ENCODE measurements at places on chromosomes 5 and 9. TPM values are rescaled to one million over a fixed set of nuclear protein-coding genes. Genes with fewer than 3 reads are reported as not detected.

DNA sequence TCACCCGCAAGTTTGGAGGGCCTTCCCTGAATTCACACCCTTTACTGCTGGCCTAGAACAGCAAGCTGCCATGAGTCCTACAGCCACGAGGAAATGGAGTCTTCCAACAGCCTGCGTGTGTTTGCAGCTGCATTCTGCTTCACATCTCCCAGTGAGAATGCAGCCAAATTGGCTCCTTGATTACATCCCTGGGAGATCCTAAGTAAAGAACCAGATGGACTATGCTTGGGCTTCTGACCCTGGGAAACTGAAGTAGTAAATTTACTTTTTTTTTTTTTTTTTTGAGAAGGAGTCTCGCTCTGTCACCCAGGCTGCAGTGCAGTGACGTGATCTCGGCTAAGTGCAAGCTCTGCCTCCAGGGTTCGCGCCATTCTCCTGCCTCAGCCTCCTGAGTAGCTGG is 617.0 kb upstream of the CDH18 start:
- H3K36me3 ChIP-seq = no peaks in the 10 kb centered on the region
- no peaks in the 10 kb centered on the region for H3K27me3 ChIP-seq
- no peaks in the 10 kb centered on the region for H3K4me1 ChIP-seq
- H3K27ac ChIP-seq = no peak overlapping the region

- no peak overlapping the region for H3K27ac ChIP-seq
- no peak for DNase-seq
- no peak overlapping the region for H3K4me3 ChIP-seq
- H3K36me3 ChIP-seq = no peaks in the 10 kb centered on the region
Observed at GRCh38 chr5:173496883-173497255, 119.6 kb downstream of the BOD1 start.

- H3K27ac ChIP-seq = no peak overlapping the region
- H3K36me3 ChIP-seq = no peaks in the 10 kb centered on the region
- DNase-seq = no peak
- H3K4me3 ChIP-seq = no peak overlapping the region
- H3K27me3 ChIP-seq = no peaks in the 10 kb centered on the region
Observed at GRCh38 chr5:179221196-179221876, 123.9 kb downstream of the ADAMTS2 start.

DNA sequence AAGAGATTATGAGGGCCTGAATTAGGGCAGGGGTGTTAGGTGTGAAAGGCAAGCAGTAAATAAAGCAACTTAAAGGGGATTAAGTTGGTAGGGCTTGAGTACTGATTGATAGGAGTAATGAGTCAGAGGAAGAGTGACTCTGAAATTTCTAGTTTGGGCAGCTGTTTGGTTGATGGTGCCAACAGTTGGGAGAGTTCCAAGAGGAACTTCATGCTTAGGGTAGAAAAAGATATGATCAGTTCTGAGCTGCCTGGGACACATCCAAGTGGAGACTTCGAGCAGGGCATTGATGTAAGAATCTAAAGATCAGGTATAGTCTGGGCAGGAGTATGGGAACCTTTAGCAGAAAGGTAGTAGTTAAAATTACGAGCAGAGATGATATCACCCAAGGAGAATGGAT is 10.2 kb downstream of the MAMDC2 start:
- no peak overlapping the region for H3K4me3 ChIP-seq
- H3K27ac ChIP-seq = no peak overlapping the region
- no peaks in the 10 kb centered on the region for H3K4me1 ChIP-seq
- no peak for DNase-seq
- H3K27me3 ChIP-seq = peaks cover 19% of the 10 kb centered on the region
- H3K36me3 ChIP-seq = no peaks in the 10 kb centered on the region

DNA sequence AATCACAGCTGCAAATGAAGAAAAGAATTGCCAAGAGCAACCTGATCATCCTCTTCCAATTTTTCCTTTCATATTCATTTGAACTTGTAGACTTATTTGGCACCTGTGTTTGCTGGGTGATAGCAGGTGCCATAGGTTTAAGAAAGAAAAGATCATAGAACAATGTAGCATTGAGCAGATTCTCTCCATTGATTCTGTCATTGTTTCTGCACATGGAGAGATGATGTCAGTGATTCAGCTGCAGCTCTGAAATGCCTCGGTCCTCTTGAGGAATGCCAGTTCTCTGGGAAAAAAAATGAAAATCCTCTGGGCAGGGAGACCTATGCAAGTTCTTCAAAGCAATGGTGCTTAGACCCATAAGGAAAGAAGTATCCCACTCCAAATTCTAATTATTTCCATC is 418.1 kb upstream of the KLF4 start:
- no peaks in the 10 kb centered on the region for H3K36me3 ChIP-seq
- peaks cover 3% of the 10 kb centered on the region for H3K27me3 ChIP-seq
- H3K4me1 ChIP-seq = peaks cover 25% of the 10 kb centered on the region

DNA sequence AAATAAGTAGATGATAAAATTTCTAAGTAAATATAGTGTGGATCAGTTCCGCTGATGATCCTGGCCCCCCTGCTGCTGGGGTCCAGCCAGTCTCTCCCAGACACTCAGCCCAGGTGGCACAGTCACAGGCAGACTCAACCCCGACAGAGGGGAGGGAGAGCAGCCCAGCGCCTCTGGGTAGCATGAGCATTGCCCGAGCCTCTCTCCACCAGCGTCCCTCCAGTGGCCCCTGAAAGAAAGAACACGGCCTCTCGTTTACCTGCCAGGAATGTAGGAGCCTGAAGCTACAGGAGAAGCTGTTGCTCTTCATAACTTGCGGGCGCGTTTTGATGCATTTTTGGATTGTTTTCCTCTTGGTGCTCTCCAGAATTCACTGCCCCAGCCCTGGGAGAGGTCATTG is 68.8 kb upstream of the ICE1 start:
- DNase-seq = no peak
- H3K27me3 ChIP-seq = no peaks in the 10 kb centered on the region
- no peaks in the 10 kb centered on the region for H3K4me1 ChIP-seq
- H3K27ac ChIP-seq = no peak overlapping the region
- H3K36me3 ChIP-seq = no peaks in the 10 kb centered on the region

DNA sequence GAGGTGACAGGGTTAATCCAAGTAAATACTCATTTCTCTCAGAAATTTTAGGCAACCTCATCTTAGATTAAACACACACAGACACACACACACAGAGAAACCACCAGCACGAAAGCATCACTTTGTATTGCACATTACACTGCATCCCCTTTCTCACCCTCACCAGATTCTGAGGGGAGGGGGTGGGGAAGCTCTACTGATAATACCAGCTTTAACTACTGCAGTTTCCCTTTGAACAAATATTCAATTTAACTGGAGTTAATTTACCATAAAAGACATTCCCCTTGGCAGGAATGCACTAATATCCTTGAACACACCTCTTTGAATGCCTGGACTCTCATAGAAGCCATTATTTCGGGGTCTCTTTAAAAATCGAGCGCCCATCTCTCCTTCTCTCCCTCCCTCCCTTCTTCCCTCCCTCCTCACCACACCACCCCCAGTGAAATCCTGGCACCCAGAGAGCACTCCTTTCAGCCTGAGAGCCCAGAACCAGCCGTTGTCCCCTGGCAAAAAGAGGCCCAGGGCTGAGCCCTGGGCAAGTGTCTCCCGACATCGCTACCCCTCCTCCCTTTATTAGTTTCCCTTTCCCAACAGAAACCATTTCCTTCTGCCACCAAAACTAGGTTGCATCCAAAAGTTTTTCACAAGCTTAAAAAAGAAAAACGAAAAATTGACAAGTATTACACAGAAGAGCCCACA is 2.8 kb upstream of the NFIB start:
- H3K4me1 ChIP-seq = peaks cover 24% of the 10 kb centered on the region
- H3K4me3 ChIP-seq = peak overlapping the region; percentile 44
- no peak overlapping the region for H3K27ac ChIP-seq
- peaks cover 57% of the 10 kb centered on the region for H3K27me3 ChIP-seq
- peaks cover 3% of the 10 kb centered on the region for H3K36me3 ChIP-seq

DNA sequence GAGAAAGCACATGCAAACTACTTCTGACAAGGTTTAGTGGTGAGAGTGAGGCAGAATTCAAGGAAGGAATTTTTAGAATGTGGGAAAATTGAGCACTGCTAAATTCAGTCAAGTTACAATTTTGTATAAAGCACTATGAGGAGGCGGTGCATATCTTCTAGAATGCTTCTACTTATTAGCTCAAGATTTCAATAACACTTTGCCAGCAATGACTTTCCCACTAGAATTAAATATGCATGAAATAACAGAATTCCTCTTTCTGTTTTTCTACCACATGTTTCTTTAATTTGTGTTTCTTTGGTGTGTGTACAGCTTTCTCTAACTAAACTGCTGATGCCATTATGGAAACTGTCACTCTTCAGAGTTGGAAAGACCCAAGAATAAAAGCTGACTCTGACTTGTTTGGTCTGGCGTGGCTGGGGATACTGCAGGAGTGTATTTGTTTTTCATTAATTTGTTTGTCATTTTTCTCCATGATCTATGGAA is 163.5 kb downstream of the ARSB start:
- H3K4me1 ChIP-seq = peaks cover 44% of the 10 kb centered on the region
- H3K27ac ChIP-seq = no peak overlapping the region

GRCh38 chr9:76109953-76110352 is 219.5 kb downstream of the PCSK5 start:
- H3K4me1 ChIP-seq = no peaks in the 10 kb centered on the region
- no peak overlapping the region for H3K27ac ChIP-seq
- no peaks in the 10 kb centered on the region for H3K27me3 ChIP-seq
- DNase-seq = no peak

DNA sequence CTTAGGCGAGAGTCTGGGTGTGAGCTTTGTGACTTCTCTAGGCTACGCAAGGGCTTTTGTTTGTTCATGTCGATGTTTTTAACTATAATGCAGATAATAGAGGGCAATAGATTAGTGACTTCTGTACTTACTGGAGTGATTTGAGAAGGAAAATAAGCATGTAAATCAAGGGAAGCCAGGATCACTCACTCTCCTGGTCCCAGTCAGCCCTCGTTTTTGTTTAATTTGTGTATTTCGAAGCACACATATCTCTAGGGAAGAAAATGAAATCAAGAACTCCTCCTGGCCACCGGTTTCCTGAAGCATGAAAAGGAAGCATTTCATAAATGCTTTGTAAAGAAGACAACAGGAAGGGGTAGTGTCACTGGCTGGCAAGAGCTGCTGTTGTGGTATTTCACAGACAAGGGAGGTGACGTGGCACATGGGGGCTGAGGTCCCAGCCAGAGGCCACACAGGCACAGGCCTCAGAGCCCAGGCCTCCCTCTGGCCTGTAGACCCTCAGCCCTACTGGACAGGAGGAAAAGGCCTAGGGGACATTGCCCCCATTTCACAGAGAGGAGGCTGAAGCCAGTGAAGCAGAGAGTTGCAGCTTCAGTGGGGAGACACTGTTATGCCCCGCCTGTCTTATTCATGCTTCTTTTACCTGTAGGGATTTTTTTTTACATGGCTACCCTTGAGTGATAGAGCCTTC is 34.1 kb downstream of the IRF1 start:
- H3K27ac ChIP-seq = peak overlapping the region; percentile 99
- peaks cover 92% of the 10 kb centered on the region for H3K4me1 ChIP-seq
- no peaks in the 10 kb centered on the region for H3K27me3 ChIP-seq
- peak; percentile 56 for DNase-seq

DNA sequence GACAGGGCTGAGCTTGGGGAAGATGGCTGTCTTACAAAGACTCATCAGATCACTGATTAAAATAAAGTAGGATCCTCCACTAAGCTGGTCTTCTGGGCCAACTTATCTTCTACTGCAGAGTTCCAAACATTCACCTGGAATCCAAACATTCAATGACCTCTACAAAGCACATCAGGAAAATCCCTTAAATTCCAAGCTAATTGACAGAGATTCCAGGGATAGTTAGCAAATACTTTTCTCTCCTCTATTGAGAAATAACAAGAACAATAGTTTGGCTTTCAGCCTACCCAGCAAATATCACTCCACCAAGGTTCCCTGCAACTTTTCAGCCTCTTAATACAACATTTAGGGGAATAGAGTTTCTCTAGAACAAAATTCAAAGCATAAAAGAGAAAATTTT is 140.6 kb upstream of the LIFR start:
- H3K27ac ChIP-seq = no peak overlapping the region
- H3K27me3 ChIP-seq = peaks cover 2% of the 10 kb centered on the region
- H3K36me3 ChIP-seq = no peaks in the 10 kb centered on the region
- no peak for DNase-seq
- no peaks in the 10 kb centered on the region for H3K4me1 ChIP-seq
- no peak overlapping the region for H3K4me3 ChIP-seq

- no peaks in the 10 kb centered on the region for H3K27me3 ChIP-seq
- H3K36me3 ChIP-seq = peaks cover 95% of the 10 kb centered on the region
- H3K4me1 ChIP-seq = no peaks in the 10 kb centered on the region
- no peak overlapping the region for H3K27ac ChIP-seq
Observed at GRCh38 chr5:151040211-151040747, 19.9 kb downstream of the GPX3 start.

DNA sequence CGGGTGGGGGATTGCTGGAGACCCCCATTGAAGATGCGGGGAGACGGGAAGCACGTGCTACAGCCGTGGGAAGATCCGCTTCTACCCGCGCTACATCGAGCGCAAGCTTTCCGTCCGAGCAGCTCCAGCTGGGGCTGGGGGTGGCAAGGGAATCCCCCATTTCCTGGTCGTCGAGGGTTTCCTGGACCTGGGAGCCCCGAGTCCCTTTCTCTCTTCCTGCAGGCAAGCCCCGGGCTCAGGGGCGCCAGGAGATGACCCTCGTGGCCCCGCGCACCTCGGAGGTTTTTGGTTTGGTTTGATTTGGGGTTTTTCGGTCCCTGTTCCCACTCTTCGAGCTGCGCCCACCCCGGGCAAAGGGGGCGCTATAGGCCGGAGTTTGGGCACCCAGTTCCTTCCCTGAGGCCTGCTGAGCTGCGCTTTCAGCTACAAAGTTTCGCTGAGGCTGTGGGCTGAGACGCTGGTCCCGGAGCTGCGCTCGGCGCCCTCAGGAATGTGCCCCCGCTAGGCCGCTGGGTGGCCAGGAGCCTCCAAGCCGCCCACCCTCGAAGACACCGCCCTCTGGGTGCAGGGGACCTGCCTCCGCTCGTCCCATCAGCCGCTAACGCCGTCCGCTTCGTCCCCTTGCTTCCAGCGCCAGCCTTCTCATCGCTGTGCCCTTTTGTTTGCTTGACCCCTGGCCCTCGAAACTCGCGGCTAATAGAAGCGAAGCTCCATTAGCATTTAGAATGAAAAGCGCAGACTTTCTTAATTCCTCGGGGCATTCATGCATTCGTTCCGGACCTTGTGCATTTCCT is 2.9 kb downstream of the NR4A3 start:
- H3K4me1 ChIP-seq = peaks cover 55% of the 10 kb centered on the region
- H3K27me3 ChIP-seq = peaks cover 23% of the 10 kb centered on the region
- peak overlapping the region; percentile 96 for H3K4me3 ChIP-seq
- peaks cover 59% of the 10 kb centered on the region for H3K36me3 ChIP-seq
- peak; percentile 66 for DNase-seq

CARTPT gene
- total RNA-seq = not detected

TAF1L gene
- not detected for total RNA-seq

GABRA6 gene
- total RNA-seq = not detected

PDGFRB gene
- total RNA-seq = 1.8 TPM

PAX5 gene
- total RNA-seq = 619 TPM

KIF4B gene
- total RNA-seq = not detected

NUP188 gene
- 76.9 TPM for total RNA-seq

All from activated B cell treated with CpG ODN at 0.5 μM for 24 hours (primary cell).